GM04503 (cell line): ENCODE measurements at places on chromosomes 2 and 18.

DNA sequence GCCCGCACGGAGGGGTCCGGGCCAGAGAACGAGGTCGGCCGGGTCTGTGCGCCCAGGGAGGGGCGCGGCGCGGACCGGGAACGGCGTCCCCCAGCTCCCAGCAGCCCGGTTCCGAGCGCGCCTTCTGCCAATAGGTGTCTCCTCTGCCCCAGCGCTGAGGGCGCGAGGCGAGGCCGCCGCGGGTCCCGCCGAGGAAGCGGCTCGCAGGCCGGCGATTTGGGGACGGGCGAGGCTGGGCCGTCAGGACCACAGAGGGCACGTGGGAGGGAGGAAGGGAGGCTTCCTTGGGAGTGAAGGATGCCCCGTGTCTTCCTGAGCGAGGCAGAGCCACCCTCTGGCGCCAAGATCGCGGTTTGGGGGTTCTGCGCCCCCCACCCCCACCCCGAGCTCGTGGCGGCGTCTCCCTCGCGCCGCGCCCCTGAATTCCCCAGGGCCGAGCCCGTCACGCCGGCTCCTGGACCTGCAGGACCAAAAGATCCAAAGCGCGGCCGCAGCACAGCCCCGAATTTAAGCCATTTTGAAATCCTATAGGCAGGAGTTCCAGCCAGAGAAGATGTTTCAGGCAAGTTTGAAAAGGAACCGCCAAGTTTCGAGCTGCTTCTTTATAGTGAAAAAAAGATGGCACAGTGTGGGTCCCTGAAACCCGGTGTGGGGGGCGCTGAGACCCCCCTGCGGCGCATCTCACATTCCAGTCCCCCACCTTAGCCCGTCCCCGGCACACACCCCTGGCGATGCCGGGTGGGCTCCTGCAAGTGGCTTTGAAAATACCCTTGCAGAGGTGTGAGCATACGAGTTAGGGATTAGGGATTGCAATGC is 909 bp downstream of the NFATC1 start:
- DNase-seq = no peak

GRCh38 chr2:9380702-9381628 is 42.4 kb downstream of the ITGB1BP1 start:
- peak; percentile 84 for DNase-seq

DNA sequence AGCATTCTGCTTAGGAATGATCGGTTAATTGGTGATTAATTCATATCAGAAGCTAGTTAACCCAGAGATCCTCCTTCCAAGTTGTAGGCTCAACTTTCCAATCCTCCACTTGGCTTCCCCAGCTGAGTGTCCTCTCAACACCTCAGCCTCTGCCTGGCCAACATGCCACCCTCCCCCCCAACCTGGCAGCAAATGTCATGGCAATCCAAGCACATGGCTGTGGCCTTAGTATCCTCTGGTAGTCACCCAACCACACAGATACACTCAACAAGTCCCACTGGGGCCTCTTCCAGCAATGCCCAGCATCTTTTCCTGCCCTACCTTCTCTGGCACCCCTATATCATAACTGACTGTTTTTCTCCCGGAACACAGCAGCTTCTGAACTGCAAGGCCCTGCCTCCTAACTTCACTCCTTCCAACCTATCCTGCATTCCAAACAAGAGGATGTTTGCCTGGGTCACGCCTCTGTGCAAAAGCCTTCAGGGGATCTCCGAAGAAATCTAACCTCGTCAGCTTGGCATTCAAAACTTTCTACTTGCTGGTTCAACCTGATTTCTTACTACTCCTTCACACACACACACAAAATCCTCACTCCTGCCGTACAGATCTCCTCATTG is 195.0 kb downstream of the CYP26B1 start:
- DNase-seq = no peak

DNA sequence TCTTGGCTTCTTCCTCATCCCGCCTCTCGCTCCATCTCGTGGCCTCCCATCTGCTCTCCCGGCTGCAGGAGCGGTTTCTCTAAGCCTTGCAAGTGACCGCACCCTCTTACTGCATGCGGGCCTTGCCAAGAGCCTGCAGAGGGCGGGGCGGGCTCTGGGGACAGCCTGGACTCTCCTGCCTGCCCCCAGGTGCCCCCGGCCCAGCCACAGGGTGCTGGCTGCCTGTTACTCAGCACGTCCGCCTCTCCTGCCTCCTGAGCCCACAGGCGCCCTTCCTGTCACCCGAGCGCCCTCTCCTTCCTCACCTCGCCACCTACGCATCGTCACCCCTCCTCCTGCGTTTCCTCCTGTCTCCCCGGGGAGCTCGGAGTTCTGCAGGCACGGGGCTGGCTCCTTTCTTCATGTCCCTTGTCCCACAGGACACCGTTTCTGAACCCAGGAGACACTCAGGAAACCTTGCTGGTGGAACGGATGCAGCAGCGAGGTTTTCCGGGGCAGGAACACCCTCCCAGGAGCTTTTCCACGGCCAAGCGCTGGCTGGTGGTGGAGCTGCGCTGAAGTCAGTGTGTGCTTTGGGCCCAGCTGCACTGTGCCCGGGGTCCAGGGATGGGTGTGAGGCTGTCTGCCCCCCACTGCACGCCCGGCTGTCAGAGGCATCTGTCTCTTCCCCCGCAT is 28.5 kb downstream of the HPCAL1 start:
- no peak for DNase-seq

DNA sequence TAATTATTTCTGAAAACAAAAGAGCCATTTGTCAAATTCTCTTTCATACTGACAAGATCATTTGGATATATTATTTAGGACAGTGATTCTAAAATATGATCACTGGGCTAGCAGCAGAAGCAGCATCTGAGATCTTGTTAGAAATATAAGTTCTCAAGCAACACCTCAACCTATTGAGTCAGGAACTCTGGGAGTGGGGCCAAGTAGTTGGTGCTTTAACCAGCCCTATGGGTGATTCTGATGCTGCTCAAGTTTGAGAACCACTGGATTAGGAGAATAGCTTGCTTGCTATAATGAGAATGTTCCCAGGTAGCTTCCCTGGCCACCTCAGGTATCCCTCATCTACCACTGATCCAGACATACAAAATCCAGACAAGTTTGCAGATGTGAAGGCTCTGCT is 466.9 kb upstream of the CELF4 start:
- no peak for DNase-seq

DNA sequence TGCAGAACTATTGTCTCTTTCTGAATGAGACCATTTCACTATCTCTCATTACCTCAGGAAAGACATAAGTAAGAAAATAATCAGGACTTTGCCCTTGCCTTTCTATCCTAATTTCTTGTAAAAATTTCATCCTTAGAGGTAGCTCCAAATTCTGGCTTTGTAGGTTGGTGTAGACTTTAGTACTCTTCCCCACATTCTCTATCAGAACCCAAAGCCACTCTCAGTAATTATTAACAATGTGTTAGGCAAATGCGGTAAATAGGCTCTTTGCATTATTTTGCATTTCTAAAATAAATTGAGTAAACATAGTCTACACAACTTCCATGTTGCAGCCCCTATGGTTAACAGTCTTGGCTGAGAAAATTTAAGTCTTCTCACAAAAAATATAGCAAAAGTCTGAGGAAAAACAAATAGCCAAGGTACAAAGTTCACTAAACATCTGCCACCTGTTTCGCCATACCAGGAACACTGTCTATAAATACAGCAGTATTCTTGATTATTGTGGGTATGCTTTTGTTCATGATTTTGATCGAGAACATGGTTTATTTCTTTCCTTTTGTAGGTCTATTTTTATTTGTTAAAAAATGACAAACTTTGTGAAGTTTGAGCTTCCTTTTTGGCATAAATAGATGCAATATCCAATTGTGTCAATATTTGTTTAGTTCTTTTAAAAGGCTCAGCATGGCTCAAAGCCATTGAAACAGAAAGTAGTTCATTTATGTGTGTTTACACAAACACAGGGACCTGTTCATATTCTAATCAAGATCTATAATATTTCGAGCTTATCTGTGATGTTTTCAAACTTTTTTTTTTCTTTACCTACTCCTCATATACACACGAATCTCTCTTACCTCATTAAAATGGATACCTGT is 1061.5 kb downstream of the CNTNAP5 start:
- DNase-seq = no peak

GRCh38 chr2:43340066-43340465 is 113.7 kb upstream of the ZFP36L2 start:
- peak; percentile 69 for DNase-seq

DNA sequence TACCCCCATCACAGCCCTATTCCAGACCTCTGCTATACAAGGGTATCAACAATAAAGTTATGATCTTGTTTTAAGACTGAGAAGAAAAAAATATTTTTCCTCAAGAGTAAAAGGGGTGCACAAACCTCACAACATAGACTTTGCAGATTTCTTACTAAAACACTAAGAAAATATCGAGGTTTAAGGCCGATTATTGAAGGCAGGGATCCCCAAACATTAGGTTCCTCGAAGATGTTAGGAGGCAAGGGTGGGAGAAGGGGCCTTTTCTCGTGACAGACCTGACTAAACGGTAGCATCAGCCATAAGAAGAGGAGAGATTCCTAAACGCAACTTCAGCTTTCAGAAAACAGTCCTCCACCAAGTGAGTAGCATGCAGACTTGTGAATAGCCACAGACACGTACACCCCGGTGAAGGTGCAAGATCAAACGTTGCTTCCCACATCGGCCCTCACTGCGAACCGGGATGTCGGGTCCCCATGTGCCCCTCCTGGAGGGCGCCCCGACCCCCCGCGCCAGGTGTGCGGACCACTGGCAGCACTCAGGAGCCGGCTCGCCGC is 678 bp downstream of the PIAS2 start:
- DNase-seq = no peak

DNA sequence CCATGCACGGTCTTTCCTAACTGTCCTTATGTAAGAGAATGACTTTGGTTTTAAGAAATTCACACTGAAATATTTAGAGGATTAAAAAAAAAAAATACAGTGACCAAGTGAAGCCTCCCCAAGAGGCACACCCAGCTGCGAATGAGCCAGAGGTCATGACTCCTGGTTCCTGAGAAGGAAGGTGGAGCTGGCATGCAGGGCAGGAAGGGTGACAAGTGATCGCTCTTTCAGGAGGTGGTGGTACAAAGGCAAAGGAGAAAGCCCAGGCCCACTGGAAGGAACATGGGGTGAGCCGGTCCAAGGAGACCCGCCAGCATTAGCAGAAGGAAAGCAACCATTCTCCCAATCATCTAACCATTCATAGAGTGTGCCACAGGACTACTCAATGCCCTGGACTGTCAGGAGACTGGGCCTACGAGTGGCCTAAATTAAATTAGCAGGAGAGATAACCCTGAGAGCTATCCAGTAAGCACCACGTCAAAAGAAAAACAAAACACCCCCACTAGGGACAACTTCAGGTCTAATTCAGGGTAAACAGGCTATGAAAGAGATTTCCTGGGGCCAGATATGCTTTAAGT is 7.8 kb downstream of the INO80C start:
- DNase-seq = no peak

DNA sequence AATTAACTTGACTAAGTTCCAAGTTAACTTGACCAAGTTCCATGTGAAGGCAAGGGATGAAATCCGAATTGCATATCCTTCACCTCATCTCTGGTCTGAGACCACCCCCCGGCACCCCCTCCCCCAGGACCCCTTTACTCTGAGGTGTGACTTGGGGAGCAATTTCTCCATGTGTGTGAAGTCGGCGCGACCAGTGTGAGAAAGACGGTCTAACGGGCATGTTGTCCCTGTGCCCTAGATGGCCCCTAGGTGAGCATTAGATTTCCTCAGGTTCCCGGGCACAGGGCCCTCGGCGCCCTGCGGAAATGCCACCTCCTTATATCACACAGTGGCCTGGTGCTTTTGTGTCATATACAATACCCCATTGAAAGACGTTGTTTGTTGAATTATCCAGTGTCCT is 137.1 kb downstream of the CTIF start:
- no peak for DNase-seq

GRCh38 chr18:46722051-46722450 is 34.8 kb downstream of the ST8SIA5 start:
- DNase-seq = no peak

DNA sequence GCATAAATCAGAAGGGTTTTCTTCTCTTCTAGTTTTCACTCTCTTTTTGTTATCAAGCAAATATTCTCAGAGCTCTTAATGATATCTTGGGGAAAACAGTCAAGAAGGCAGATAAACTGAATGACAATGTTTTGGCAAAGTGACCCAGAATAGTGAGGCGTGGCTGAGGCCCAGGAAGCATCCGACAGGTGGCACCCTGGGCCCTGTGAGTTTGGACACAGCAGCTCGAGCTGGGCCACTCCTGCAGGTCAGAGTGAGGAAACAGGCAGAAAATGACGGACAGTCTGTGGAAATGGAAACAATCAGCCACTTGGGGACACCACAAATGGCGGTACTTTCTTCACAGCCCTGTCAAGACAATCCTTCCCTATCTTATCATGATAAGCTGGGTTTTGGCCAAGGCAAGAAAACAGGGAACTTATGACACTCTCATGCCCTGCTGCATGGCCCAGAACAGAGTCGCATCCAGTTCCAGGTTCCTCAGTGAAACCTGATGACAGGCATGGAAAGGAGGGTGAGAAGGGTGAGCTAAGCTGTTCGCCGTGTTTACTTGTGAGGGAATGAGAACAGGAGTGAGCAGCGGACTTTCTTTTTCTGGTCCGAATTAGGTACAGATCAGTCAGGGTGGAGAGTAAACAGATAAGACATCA is 32.1 kb downstream of the MRPL44 start:
- DNase-seq = no peak

DNA sequence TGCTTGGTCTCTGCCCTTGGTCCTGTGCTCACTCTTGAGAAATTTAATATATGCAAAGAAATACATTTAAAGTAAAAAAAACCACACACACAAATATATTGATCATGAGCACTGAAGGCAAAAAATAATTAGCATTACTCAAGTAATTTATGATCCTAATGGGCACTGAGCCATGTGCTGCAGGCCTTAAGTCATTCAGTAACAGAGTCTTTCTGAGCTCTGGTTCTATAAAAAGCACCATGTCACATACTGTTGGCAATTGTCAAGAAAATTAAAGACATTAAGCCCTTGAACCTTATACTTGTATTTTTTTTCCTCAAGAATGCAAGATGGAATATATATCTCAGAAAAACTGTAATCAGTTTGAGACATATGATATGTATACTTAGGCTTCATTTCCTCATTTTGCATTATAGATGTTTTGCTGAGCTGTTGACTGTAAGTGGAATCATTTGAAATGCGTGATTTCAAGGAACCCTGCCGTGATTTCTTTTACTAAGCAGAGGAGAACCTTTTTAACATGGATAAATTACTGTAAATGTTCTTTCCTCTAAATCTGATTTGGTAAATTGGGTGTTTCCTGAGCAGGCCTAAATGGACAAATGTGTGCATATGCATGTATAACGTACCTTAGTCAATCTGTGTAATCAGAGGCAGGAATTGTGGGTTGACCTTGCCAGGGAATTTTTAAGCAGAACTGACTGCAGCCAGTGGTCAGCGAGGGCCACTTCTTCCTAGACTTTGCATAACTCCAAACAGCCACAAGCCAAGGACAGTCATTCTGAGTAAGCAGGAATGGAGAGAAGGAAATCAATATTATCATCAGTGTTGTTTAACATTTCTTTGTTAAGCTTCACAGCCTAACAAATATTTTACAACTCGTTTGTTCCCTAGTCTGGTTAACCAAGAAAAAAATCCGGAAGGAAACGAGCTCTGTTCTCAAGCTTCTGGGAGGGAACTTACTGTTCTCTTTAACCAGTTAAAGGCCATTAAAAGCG is 191.5 kb upstream of the ATP5MC3 start:
- no peak for DNase-seq
